Hepatocyte (in vitro differentiated cells): ENCODE measurements at places on chromosomes 12 and 14.

- no peak for DNase-seq
Observed at GRCh38 chr12:30978639-30979038, 52.1 kb downstream of the TSPAN11 start.

DNA sequence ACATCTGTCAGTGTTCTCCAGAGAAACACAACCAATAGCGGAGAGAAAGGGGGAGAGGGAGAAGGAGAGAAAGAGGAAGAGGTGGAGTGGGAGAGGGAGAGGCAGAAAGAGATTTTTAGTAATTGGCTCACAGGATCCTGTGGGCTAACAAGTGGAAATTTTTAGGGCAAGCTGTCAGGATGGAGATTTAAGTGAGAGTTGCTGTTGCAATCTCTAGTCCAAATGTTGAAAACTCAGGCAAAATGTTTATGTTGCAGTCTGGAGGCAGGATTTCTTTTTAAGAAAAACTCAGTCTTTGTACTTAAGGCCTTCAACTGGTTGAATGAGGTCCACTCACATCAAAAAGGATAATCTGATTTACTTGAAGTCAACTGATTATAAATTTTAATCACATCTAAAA, 12.5 kb upstream of the GLIPR1L2 start:
- DNase-seq = no peak

DNA sequence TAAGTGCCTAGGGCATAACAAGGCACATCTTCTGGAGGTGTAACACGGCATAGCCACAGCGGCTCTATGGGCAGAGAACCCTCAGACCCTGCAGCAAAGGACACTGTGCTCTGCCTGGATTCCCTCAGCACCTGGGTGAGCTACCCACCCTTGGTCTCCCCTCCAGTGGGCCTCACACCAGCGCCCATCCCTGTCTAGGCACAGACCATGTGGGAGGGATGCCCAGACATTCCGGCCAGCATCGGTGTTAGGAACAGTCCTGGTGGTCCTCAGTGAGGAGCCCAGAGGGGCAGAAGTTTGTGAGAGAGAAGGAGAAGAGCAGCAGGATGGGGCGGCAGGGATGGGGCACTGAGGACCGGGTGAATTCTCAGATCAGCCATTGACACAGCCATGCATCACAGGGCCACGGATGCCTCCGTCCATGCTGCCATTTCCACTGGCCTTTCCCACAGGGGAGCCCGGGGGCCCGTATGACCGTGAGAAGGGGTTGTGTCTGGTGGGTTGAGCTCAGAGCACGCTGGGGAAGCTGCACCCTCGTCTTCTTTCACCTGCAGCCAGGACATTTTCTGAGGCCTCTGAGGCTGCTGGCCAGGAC, 282.7 kb upstream of the SFSWAP start:
- no peak for DNase-seq

- DNase-seq = peak; percentile 81
Observed at GRCh38 chr12:120640861-120641833, 721 bp downstream of the CABP1 start.

- no peak for DNase-seq
Observed at GRCh38 chr14:52079239-52079959, 10.5 kb upstream of the NID2 start.

GRCh38 chr14:45972416-45972815, 679.2 kb downstream of the RPL10L start:
- DNase-seq = no peak

- no peak for DNase-seq
Observed at GRCh38 chr14:72775923-72776554, 117.9 kb downstream of the DPF3 start.

DNA sequence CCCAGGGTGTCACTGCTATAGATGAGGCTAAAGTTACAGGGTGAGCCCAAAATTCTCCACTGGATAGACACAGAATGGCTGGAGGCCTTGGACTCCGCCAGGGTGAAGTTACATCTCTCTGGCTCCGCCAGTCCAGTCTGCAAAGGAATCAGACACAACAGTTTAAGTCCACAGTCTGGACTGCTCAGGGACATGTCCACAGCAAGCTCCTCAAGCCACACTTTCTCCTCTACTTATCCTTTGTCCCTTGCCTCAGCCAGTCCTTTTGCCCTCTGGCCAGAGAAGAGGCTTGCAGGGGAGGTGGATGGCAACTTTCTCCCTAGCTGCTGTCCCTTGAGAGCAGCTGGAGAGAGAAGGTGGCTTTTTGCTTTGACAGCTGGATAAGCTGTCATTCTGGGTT, 28.0 kb downstream of the PTPRB start:
- DNase-seq = peak; percentile 4

DNA sequence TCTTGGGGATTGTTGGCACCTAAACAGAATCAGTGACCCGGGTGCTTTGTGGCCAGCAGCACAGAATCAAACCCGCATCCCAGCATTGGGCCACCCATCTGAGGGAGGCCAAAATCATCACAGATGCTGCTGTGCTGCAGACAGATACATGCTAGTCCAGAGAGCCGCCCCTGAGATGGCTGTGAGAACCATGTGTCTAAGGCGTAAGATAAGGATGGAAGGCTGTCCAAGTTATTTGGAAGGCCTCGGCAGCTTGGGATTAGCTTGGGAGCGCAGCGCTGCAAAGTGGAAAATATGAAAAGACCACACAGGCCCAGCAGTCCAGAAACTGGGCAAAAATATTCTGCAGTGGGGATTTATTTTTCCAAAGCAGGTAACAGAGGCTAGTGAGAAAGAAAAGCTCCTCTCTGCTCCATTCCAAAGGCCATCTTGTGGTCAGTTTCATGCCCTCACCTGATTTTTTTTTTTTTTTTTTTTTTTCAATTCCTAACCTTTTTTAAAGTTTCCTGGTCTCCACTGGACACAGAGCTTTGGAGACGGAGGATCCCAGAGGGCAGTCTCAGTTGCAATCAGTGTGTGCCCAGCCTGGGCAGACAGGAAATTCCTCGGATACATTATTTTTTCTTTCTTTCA, 178.9 kb upstream of the BCL2L14 start:
- DNase-seq = no peak

- no peak for DNase-seq
Observed at GRCh38 chr12:104641862-104642261, 185.1 kb downstream of the CHST11 start.

GRCh38 chr12:69015831-69016230, 82.9 kb upstream of the CPM start:
- no peak for DNase-seq

- DNase-seq = no peak
Observed at GRCh38 chr14:103105580-103106150, 11.1 kb downstream of the EXOC3L4 start.

- DNase-seq = no peak
Observed at GRCh38 chr12:39771456-39771855, 151.9 kb upstream of the ABCD2 start.

DNA sequence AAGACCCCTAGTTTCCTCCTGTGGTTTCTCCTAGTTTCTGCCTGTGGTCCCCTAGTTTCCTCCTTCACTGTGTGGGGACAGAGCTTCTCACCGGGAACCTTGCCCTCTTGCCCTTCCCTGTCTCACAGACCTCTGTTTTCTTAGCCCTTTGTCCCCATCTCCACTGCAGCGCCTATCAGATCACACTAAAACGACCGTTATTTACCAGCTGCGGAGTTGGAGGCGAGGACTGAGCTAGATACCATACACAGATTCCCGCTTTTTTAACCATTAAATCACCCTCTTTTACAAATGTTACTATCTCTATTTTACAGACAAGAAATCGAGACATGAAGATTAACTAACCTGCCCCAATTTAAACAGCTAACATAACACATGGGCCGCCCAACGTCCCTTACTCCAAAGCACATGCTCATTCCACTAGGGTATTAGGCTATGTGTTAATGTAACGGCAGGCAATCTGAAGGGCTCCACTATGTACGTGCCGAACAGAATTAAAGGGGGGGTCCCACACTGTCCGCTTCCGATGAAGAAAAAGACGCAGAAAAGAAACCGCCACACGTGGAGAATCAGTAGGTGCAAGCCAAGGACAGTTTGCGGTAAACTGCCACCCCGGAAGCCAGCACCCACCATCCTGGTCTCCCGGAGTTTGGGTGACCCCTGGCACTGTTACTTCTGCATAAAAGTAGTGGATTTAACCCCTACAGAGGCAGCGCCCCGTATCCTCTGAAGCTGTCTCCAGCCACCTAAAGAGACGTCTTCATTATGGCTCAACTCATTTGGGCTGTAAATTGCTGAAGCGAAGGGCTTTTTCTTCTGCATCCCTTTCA, 1.9 kb upstream of the FKBP4 start:
- DNase-seq = no peak

DNA sequence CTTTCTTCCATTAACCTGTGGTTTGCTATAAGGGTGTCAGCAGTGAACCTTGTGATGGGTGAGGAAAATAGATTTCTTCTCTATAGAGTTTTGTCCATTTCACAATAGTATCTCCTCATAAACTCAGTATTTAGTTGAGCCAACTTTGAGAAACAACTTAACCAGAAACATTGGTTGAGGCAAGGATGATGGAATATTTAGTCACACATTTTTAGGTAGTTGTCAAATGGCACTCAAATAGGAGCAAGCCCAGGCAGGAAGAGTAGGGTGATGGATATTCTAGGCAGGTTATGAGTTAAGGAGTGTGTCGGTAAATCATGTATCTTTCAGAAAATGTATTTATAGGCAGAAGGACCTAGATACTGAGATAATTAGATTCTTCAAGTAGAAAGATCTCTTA, 1267.6 kb downstream of the SLC16A7 start:
- DNase-seq = no peak
